ENCODE measurements at places on chromosomes 2 and 18.

- DNase-seq, result no peak
These were observed 442.7 kb upstream of the MEIS1 start for GRCh38 chr2:65992198-65992554.

DNA sequence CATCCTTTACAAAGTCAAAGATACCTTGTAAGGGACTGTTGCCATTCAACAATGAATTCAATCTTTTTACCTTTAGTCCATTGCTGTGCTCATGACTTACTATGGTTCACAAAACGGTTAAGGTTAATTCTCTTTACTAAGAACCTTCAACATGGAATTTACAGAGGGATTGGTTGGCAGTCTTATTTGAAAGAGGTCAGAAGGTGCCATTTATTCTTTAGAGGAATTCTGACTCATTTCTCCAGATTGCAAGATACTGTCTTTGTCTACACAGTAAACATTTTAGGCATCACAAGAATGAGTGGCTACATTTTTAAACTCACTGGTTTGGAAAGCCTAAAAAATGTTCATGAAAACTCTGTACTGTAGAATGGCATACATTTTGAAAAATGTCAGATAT is 17.4 kb downstream of the KCNH7 start:
- DNase-seq, result no peak

GRCh38 chr2:185161701-185162100 is 563.4 kb downstream of the ZNF804A start:
- DNase-seq, result no peak

- DNase-seq, result no peak
These were observed 645.3 kb upstream of the RAB6C start for GRCh38 chr2:129334128-129334527.

GRCh38 chr2:69237070-69237670 is 149.9 kb downstream of the GFPT1 start:
- no peak for DNase-seq

DNA sequence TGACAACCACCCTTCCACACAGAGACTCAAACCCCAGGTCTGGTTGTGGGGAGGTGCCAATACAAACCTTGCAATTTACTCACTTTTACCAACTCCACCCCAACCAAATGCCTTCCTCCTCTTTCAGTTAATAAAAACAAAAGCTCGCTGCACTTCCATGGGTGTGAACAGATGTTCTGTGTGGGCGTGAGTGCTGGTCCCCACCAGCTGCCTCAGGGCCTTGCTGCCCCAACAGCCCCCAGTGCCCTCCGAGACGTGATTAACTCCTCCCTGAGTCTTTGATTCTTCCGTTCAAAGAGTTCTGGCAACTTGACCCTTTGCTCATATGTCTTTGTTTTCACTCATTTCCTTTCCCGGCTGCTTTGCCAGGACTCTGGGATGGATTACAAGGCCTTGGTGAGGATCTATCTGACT is 258.9 kb upstream of the CXCR4 start:
- no peak for DNase-seq

- no peak for DNase-seq
These were observed 16.9 kb upstream of the ILKAP start for GRCh38 chr2:238220274-238220891.

DNA sequence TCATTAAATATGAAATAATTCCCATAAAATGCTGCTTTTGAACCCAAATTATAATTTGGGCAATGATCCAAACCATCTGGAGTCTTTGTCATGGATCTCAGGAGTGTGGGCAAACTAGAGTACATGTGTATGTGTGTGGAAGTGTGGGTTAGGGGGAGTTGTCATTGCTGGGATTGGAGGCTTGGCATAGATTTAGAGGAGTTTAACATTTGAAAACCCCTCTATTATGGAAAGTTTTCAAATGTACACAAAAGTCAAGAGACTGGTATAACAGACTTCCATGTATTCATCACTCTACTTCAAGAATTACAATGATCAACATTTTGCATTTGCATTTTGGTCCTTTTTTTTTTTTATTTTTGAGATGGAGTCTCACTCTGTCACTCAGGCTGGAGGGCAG is 159.1 kb downstream of the MEIS1 start:
- DNase-seq, result no peak

DNA sequence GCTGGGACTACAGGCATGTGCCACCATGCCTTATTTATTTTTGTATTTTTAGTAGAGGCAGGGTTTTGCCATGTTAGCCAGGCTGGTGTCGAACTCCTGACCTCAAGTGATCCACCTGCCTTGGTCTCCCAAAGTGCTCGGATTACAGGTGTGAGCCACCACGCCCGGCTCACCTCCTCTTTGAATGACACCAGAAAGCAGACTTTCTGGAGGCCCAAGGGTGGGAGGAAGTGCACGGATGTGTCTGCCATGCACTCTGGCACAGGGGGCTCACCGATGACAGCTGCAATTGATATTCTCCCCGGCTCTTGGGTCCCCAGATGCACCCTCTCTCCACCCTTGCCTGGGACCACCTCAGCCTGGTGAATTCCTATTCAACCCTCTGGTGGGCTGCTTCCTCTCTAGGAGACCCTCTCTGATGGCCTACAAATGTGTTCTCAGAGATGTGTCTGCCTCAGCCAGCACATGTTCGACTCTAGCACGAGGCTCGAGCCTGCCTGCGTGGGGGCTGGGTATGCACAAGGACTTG is 87.3 kb downstream of the SEPTIN10 start:
- DNase-seq, result no peak

- no peak for DNase-seq
These were observed 446.5 kb downstream of the CCDC85A start for GRCh38 chr2:56630286-56630685.

DNA sequence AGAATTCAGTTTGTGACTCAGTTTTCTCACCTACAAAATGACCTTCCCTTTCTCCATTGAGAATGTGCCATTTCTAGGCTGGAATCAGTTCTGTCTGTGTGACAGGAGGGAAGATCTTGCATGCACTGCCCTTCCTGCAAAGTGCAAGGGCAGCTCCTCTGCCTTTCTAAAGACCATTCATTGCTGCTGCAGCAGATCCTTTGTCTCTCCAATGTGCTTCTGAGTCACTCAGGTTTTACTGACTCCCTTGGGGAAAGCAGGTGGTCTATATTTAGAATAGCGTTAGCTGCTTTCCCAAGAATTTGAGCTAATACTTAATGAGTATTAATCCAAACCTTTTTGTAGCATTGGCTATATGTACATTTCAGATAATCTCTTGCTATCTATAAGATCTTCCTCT is 62.5 kb downstream of the DAW1 start:
- DNase-seq, result no peak
